Choroid plexus epithelial cell (primary cell): ENCODE measurements at places on chromosomes 6 and 20.

DNA sequence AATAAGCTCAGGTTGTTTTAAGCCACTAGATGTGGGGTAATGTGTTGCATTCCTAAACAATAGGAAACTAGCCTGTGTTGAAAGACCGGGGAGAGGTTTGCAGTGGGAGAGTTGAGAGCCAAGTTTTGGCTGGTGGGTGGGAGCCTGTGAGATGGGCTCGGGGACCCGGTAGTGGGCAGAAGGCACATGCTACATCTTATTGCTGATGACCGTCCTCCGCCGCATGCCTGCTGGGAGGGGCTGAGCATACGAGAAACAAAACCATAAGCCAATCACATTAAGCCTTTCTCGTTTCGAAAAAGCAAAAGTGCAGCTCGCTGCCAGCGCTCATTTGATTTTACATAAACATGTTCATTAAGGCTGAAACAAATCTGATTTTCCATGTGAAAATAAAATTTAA is 57.4 kb upstream of the MPC1 start:
- DNase-seq = no peak

GRCh38 chr20:58839474-58839874 is 11.2 kb downstream of the GNAS-AS1 start:
- peak; percentile 36 for DNase-seq

- peak; percentile 50 for DNase-seq
These were observed 27.9 kb upstream of the RTF2 start for GRCh38 chr20:56440346-56441007.

DNA sequence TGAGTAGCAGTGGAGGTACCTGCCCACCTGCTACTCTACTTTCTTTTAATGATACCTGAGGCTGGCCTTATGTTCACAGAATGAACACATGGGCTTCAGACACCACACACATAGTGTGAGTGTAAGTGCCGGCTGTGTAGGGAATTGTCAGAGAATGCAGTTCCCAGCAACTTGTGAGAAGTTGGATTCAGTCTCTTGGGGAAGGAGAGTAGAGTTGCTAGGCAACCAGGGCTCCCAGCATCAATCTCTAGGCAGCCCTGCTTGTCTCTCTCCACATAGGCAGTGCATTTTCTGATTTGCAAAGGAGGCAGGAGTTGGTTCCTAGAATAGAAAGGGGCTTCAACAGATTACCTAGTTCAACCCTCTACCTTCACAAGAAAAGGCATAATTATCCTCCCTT is 74.1 kb downstream of the BFSP1 start:
- no peak for DNase-seq

GRCh38 chr6:43738267-43738676 is 31.7 kb upstream of the VEGFA start:
- no peak for DNase-seq

DNA sequence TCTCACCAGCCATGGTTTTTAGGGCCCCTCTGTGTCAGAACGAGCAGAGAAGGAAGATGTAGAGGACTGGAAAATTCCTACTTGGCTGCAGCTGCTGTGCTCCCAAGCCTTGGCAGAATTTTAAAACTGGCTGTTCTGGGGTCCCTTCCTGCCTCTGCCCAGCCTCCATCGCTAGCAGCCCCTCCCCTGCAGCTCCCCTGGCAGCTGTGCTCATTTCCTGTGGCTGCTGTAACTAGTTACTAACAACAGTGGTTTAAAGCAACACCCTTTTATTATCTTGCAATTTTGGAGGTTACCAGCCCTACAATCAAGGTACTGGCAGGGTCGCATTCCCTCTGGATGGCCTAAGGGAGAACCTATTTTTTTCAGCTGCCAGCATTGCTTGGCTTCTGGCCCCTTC is 3.7 kb upstream of the CST11 start:
- no peak for DNase-seq

GRCh38 chr6:46010771-46011170 is 4.9 kb downstream of the CLIC5 start:
- DNase-seq = no peak

DNA sequence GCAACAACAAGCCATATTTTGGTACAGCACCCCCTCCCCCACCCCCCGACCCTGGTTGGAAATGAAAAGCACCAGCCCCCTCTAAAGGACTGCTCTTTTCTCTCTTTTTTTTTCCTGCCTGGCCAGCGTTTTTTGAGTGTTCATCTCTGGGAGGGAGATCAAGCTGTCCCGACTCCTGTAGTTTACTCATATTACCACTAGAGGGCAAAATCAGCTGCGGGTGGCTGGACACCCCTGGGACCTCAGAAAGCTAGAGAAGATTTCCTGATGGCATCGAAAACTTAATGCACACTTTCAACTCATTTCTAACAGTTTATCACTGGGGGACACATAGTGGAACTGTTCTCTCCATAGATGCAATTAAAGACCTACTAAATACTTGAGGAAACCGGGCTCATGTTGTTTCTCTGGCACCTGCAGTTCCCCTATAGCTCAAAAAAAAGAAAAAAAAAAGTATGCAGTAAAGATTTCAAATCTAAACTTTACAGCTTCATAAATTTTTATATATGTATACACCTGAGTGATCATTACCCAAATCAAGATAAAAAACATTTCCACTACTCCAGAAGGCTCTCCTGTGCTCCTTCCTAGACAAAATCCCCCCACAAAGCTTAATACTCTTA is 24.4 kb downstream of the CNBD2 start:
- DNase-seq = peak; percentile 77

DNA sequence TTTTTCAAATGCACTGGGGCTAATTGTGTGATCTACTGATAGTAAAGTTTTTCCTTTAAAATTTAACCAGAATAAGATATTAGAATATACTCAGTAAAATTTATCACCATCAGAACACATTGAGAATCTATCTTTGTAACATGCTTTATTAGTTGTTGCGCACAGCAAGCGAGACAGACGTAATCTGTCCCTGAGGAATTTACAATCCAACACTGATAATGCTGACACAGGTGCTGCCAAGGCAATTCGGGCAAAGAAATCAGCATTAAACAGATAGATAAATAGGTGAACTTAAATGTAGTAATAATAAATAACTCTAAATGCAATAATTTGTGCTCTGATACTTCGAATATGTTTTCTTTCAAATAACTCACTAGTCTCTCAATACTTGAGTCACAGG is 607.2 kb downstream of the HTR1B start:
- no peak for DNase-seq

GRCh38 chr6:6565488-6565887 is 23.0 kb upstream of the LY86 start:
- DNase-seq = no peak

DNA sequence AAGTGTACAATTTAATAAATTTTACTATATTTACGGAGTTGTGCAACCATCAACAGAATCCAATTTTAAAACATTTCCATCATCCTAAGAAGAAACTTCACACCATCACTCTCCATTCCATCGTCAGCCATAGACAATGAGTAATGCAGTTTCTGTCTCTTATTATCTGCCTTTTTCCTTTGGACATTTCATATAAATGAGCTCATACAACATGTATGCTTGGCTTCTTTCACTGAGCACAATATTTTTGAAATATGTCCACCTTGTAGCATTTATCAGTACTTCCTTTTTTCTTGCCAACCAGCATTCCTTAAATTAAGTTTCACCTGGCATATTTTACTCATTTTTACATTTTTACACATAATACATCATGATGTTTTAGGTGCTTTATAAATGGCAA is 22.7 kb upstream of the HIVEP1 start:
- peak; percentile 57 for DNase-seq

DNA sequence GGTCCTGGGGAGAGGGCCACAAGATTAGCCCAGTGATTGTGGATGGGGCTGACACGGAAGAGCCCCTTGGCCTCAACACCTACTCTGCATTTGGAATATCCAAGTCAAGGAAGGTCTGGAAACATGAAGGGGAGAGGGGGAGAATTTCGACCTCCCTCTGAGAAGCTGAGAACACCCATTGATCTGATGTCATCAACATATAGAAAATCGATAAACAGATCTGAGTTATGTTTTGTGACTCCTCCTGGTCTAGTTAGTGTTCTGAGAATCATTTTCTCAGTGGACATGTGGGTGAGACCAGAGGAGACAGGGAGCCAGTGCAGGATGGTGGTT is 108.0 kb downstream of the SLC22A3 start:
- DNase-seq = no peak

DNA sequence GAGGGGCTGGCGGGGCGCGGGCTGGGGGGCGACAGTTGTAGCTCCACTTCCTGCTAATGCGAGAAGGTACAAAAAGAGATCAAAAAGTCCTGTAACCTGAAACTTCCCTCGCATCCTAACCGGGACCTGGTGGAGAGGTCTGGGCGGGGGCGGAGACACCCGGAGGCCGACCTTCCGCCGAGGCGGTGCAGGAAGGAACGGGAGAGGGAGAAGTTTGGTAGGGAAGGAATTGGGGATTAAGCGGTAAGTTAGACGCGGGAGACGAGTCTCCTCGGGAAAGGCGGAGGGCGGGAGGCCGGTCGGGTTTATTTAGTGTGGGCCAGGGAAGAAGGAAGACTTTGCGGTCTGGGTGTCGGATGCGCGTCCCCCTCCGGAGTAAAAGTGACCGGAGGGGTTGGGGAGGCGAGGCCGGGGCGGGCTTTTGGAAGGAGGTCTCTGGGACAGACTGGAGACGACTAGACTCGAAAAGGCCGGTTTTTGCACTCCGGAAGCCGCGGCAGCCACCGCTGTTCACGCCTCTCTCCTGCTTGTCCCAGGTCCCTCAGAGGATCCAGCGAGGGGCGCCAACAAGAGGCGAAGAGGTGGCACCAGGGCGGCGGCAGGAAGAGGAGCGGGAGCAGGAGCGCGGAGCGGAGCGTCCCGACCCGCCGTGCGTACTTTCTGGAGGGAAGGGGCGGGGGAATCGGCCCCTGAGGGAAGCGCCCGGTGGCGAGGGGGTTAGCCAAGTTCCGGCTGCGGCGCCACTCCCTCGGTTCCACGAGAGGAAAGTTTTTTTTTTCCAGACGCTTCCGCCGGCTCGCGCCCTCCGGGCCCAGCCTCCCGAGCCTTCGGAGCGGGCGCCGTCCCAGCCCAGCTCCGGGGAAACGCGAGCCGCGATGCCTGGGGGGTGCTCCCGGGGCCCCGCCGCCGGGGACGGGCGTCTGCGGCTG is 734 bp downstream of the TPBG start:
- DNase-seq = peak; percentile 59

GRCh38 chr6:71621918-71622519 is 264.3 kb upstream of the RIMS1 start:
- DNase-seq = peak; percentile 31

DNA sequence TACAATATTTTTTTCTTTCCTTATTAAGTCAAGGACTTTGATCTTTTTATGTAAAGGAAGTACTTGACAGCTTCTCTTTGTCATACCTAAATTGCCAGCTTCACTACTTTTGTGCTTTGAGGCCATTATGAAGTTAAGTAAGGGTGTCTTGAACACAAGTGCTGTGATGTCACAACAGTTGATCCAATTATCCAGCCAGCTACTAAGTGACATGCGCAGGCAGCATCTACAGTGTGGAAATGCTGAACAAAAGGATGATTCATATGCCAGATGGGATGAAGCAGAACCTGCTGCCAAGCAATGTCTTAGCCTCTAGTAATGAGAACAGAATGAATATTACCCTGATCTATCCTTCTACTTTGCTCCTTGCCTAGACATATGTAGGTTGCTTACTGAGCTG is 68.3 kb upstream of the TMEM244 start:
- DNase-seq = peak; percentile 78

DNA sequence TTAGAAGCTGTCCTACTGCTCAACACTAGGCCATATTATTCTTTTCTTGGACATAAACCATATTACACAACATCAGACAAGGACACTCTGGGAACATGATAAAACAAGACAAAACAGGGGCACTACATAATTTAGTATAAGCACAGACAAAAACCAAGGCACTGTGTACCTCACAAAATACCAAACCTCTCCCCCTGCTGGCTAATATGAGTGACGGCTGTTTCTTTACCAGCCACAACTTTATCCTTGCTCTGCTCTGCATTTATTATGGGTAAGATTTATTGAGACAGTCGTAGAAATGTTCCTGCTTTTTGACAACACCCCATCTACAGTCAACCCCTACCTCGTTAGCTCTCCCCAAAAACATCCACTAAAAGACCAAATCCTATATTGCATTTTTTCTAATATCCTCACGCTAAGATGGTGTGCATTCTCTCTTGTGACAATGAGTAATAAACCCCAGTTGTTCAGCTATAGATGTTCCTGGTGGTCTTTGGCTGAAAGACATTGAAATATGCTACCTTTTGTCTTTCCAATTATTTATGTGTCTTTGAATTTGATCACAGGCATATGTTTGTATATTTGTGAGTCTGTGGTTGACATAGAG is 23.8 kb upstream of the POLR1H start:
- peak; percentile 49 for DNase-seq

- DNase-seq = peak; percentile 87
These were observed 84.3 kb upstream of the TMEM181 start for GRCh38 chr6:158475344-158476302.

- DNase-seq = peak; percentile 44
These were observed 149.2 kb upstream of the EXOC2 start for GRCh38 chr6:842141-842540.

DNA sequence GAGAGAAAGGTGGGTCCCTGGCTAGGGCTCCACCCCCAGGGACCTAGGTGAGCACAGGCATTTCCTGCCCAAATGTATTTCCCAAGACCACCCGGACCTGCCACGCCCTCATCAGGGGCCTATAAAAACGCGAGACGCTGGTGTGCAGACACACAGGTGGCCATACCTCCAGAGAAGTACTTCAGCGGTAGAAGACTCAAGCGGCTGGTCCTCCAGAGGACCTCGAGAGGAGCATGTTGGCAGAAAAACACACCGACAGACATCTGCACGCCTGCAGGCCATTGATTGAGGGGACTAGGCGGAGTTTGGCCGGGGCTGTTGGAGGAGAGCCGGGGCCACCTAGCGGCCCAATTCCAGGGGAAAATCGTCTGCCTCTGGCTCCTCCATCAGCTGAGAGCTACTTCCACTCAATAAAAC is 695.8 kb upstream of the MMS22L start:
- no peak for DNase-seq

DNA sequence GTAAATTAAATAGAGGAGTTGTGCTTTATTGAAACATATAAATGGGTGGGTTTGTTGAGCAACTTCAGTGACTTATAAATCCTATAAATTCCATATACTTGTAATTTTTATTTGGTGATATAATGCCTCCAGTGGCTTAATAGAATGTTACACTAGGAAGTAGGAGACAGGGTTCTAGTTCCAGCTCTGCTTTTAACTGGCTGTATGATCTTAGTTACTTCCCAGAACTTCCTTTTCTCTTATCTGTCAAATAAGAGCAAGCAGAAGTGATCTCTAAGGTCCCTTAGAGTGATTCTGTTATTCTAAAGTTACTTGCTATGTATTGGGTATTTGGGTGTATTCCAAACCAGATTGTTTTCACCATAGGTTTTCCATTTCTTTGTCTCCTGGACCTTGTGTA is 10.2 kb downstream of the ZSCAN23 start:
- peak; percentile 1 for DNase-seq

- DNase-seq = peak; percentile 71
These were observed 40.3 kb upstream of the ANGPT4 start for GRCh38 chr20:956330-956951.

GRCh38 chr20:39785252-39785917 is 823.2 kb downstream of the DHX35 start:
- no peak for DNase-seq
